Gastrocnemius medialis (tissue), 4 donors: ENCODE measurements at places on chromosomes 4 and X. TPM values are rescaled to one million over a fixed set of nuclear protein-coding genes. Genes with fewer than 3 reads are reported as not detected.

DNA sequence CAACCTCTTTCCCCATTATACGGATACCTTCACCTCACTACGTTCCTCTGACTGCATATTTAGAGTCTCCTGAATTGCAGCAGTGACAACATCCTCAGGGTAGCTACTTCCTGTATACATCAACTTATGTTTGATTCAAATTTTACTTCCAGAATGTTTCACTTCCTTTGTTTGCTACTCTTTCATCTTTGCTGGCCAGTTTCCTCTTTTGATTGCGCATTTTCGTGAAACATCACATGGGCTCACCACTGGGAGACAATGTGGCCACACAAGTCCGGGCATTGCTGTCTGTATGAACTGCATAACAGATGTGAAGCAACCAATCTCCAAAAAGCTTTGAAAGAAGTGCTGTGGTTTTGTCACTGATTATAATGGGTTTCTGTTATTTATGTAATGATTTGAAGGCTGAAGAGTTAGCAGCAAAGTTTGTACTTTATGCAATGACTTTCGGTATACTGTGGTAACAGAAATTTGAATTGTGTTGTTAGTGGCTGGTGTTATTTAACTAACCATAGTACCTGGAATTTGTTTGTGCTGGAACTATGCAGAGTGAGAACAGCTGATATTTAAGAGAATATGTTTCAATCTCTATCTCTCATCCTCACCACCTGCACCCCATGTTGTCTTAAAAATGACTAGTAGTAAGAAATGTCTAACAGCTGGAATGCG, 7.4 kb downstream of the SNCA start:
- DNase-seq, result no peak
- no peak overlapping the region for H3K4me3 ChIP-seq
- H3K36me3 ChIP-seq, result no peaks in the 10 kb centered on the region
- H3K27ac ChIP-seq, result no peak overlapping the region

DNA sequence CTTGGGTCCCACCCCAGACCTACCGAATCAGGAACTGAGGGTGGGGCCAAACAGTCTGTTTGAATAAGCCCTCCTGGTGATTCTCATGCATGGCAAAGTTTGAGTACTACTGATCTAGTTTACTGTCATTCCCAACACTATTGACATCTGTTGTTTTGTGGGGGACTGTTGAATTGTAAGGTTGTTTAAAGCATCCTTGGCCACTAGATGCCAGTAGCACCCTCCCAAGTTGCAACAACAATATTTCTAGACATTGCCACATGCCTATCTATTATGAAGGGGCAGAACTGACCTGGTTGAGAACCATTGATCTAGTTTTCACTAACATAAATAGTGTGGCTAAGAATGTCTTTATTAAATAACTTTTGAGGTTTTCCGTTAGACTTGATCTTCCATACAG, 15.1 kb downstream of the TAF9B start:
- no peaks in the 10 kb centered on the region for H3K27me3 ChIP-seq
- H3K36me3 ChIP-seq, result no peaks in the 10 kb centered on the region
- no peak overlapping the region for H3K4me3 ChIP-seq
- H3K4me1 ChIP-seq, result peaks cover 2% of the 10 kb centered on the region
- no peak for DNase-seq

DNA sequence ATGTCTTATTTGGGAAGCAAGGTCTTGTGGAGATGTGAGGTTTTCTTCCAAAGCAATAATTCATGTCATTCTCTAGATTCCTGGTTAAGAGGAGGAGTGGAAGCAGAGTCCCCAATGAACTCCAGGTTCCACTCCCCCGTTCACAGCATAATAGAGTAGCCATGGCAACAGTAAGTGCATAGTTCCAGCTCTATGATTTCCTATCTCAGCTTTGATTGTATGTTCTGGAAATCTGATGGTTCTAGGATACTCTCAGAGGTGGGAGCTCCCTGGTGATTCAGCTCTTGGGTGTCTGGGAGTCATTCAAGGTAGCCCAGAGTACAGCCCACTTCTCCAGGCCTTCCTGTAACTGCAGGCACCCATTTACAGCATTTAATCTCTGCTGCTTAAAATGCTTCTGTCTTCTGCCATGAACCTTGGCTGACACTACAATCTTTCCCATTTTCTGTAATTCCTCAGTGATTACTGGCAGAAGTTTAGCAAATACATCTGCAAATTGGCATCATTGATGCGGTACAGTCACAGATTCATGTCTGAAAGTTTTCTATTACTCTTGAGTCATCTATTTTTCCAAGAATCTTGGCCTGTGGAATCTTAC, 242.0 kb downstream of the MAPK10 start:
- no peaks in the 10 kb centered on the region for H3K4me1 ChIP-seq
- H3K27ac ChIP-seq, result no peak overlapping the region
- H3K4me3 ChIP-seq, result no peak overlapping the region

GRCh38 chr4:1042352-1043055, 31.1 kb downstream of the FGFRL1 start:
- DNase-seq, result no peak
- H3K27ac ChIP-seq, result no peak overlapping the region
- no peak overlapping the region for H3K4me3 ChIP-seq
- H3K4me1 ChIP-seq, result peaks cover 3% of the 10 kb centered on the region

DNA sequence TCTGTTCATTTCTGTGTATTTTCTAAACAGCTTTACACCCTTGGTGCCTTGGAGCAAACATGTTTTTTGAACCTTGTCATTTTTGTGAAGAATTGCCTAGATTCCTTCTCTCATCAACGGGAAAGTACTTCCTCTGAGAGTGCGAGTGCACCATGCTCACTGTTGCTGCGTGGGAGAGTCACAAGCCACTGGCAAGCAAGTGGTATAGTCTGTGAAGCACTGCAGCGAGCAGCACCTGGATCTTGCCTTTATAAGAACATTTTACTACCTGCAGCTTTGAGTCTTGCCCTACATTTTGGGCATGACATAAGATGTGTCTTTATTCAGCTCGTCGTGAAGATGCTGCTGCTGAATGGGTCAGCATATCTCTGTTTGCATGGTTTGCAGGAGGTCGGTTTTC, 44.9 kb downstream of the HADH start:
- H3K36me3 ChIP-seq, result peaks cover 2% of the 10 kb centered on the region
- no peak for DNase-seq
- no peak overlapping the region for H3K4me3 ChIP-seq
- H3K27ac ChIP-seq, result no peak overlapping the region

GRCh38 chr4:134955059-134955458, 753.5 kb upstream of the PABPC4L start:
- H3K27ac ChIP-seq, result no peak overlapping the region
- H3K4me1 ChIP-seq, result no peaks in the 10 kb centered on the region
- H3K27me3 ChIP-seq, result no peaks in the 10 kb centered on the region
- H3K36me3 ChIP-seq, result no peaks in the 10 kb centered on the region
- DNase-seq, result no peak

- no peaks in the 10 kb centered on the region for H3K36me3 ChIP-seq
- H3K27ac ChIP-seq, result no peak overlapping the region
- no peaks in the 10 kb centered on the region for H3K27me3 ChIP-seq
- no peak for DNase-seq
- no peaks in the 10 kb centered on the region for H3K4me1 ChIP-seq
- H3K4me3 ChIP-seq, result no peak overlapping the region
Measured at GRCh38 chr4:85946821-85947220, 413.0 kb downstream of the MAPK10 start.

DNA sequence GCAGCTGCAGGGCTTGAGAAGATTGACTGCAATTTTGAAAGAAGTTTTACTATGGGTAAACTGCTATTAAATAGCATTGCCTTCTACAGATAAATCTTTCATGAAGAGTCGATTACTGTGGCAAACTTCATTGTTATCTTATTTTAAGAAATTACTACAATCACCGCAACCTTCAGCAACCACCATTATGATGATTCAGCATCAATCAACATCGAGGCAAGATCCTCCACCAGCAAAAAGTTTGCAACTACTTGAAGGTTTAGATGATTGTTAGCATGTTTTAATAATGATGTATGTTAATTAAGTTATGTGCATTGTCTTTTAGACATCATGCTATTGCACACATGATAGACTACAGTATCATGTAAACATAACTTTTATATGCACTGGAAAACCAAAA, 1511.0 kb downstream of the FSTL5 start:
- H3K4me3 ChIP-seq, result no peak overlapping the region
- no peaks in the 10 kb centered on the region for H3K27me3 ChIP-seq
- DNase-seq, result no peak
- no peak overlapping the region for H3K27ac ChIP-seq
- H3K4me1 ChIP-seq, result no peaks in the 10 kb centered on the region

DNA sequence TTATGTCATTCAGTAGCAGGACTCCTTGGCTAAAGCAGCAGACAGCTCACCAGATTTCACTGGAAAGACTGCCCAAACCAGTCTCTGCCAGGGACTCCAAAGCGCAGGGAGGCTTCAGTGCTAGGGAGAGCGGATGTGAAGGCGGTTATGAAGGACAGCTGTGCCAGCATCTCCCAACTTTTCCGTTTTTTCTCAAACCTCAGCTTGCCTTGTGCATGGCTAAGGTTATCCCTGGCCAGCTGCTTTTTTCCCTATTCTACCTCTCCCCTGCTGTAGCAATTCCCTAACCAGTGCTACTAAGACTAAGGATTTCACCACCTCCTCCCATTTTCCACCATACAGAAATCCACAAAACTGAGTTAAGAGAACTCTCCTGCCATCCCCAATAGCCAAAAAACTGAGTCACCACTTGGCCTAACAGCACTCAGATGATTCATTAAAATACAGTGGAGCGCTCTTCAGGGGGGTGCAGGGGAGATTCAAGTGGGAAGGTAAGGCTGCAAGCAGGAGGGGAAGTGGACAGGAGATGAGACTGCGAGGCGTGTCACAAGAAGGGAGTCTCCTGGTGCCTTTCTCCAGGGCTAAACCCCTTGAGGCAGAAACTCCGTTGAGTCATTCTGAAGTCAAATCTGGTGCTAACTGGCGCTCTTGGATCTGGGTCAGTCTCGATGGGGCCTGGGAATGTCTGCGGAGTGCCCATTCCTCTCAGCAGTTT, 90.7 kb downstream of the PALLD start:
- DNase-seq, result peak; percentile 35
- no peaks in the 10 kb centered on the region for H3K27me3 ChIP-seq
- H3K36me3 ChIP-seq, result no peaks in the 10 kb centered on the region
- H3K27ac ChIP-seq, result peak overlapping the region; percentile 40
- peaks cover 25% of the 10 kb centered on the region for H3K4me1 ChIP-seq

GRCh38 chr4:84394386-84394785, 104.7 kb downstream of the NKX6-1 start:
- no peak for DNase-seq
- H3K36me3 ChIP-seq, result no peaks in the 10 kb centered on the region
- H3K27ac ChIP-seq, result no peak overlapping the region
- no peaks in the 10 kb centered on the region for H3K27me3 ChIP-seq
- H3K4me3 ChIP-seq, result no peak overlapping the region

GRCh38 chr4:128355305-128355704, 67.7 kb upstream of the PGRMC2 start:
- DNase-seq, result no peak
- H3K27me3 ChIP-seq, result no peaks in the 10 kb centered on the region
- no peak overlapping the region for H3K4me3 ChIP-seq
- H3K27ac ChIP-seq, result no peak overlapping the region

DNA sequence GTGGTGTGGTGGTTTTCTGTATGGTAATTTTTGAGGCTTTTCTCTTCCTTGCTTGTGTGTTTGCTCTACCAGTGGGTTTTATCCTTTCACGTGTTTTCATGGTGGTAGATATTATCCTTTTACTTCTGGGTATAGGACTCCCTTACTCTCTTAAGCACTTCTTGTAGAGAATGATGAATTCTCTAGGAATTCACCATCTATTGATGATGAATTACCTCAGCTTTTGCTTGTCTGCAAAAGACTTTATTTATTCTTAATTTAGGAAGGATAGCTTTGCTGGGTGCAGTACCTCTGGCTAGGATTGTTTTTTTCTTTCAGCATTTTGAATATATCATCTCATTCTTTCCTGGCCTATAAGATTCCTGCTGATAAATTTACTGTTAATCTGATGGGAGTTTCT, 415.3 kb downstream of the PDGFC start:
- no peak overlapping the region for H3K4me3 ChIP-seq
- no peaks in the 10 kb centered on the region for H3K27me3 ChIP-seq
- no peaks in the 10 kb centered on the region for H3K4me1 ChIP-seq
- H3K36me3 ChIP-seq, result no peaks in the 10 kb centered on the region

GRCh38 chr4:139672215-139672614, 6.6 kb downstream of the MGST2 start:
- H3K4me1 ChIP-seq, result peaks cover 42% of the 10 kb centered on the region
- H3K27me3 ChIP-seq, result no peaks in the 10 kb centered on the region
- H3K27ac ChIP-seq, result no peak overlapping the region
- DNase-seq, result no peak

- H3K36me3 ChIP-seq, result no peaks in the 10 kb centered on the region
- no peak overlapping the region for H3K4me3 ChIP-seq
- H3K27ac ChIP-seq, result no peak overlapping the region
Measured at GRCh38 chr4:20196476-20196875, 55.2 kb upstream of the SLIT2 start.

- H3K27me3 ChIP-seq, result no peaks in the 10 kb centered on the region
- no peak for DNase-seq
- no peaks in the 10 kb centered on the region for H3K4me1 ChIP-seq
- no peak overlapping the region for H3K4me3 ChIP-seq
- no peaks in the 10 kb centered on the region for H3K36me3 ChIP-seq
Measured at GRCh38 chr4:148182230-148182911, 259.8 kb downstream of the NR3C2 start.

DNA sequence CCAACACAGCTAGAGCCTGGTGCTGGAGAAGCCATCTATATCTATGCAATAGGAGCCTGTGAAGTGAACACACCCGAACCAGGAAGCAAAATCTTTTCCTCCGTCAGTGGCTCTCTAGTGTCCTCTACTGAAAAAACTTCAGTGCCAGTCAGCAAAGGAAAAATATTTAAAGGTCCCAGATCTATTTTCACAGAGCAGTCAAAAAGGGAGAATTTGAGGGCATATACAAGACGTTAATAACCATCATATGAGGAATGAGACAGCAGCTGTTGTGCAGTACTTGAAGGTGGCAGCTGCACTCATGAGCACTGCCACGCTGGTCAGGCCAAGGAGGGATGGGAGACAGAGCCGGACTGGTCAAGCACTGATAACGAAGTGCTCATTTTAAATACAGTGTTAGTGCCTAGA, 14.4 kb downstream of the MCUB start:
- H3K27ac ChIP-seq, result no peak overlapping the region
- no peak overlapping the region for H3K4me3 ChIP-seq
- DNase-seq, result no peak
- H3K27me3 ChIP-seq, result no peaks in the 10 kb centered on the region
- H3K36me3 ChIP-seq, result no peaks in the 10 kb centered on the region
- no peaks in the 10 kb centered on the region for H3K4me1 ChIP-seq

DNA sequence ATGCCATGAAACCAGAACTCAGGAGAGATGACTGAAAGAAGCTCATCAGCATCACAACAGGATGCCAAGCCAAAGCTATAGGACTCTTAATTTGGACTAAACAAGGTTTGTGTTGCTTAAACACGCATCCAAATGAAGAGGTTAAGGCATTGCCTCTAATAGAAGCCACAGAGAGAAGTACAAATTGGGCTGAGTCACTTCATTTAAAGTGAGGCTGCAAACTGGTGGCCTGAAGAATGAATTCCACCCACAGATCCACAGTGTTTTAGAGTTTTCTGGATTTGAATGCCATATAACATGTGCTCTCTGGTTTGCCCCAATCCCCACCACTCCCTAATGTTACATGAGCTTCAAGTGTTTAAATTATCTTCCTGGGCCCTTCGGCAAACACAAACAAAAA, 103.5 kb downstream of the FIP1L1 start:
- H3K27me3 ChIP-seq, result no peaks in the 10 kb centered on the region
- no peak overlapping the region for H3K27ac ChIP-seq
- no peaks in the 10 kb centered on the region for H3K36me3 ChIP-seq
- no peak overlapping the region for H3K4me3 ChIP-seq

The GPR82 gene
- not detected for total RNA-seq

The ADGRL3 gene
- 0.88 TPM for total RNA-seq

The PF4V1 gene
- not detected for total RNA-seq

The ZCCHC18 gene
- not detected for total RNA-seq

The RS1 gene
- total RNA-seq, result not detected

The CTAG2 gene
- not detected for total RNA-seq
